Activated T-cell treated with anti-CD3 and anti-CD28 coated beads, Interleukin-2, amount 50 U/mL, for 48 hours (primary cell): ENCODE measurements at places on chromosomes 2 and 18.

- no peak for DNase-seq
These were observed 49.2 kb downstream of the CLASP1 start for GRCh38 chr2:121599963-121600651.

GRCh38 chr2:213500881-213501280 is 216.6 kb downstream of the SPAG16 start:
- DNase-seq = no peak

GRCh38 chr2:45930396-45930792 is 278.9 kb downstream of the PRKCE start:
- DNase-seq = no peak

GRCh38 chr2:216539791-216540241 is 41.2 kb downstream of the RPL37A start:
- DNase-seq = no peak

DNA sequence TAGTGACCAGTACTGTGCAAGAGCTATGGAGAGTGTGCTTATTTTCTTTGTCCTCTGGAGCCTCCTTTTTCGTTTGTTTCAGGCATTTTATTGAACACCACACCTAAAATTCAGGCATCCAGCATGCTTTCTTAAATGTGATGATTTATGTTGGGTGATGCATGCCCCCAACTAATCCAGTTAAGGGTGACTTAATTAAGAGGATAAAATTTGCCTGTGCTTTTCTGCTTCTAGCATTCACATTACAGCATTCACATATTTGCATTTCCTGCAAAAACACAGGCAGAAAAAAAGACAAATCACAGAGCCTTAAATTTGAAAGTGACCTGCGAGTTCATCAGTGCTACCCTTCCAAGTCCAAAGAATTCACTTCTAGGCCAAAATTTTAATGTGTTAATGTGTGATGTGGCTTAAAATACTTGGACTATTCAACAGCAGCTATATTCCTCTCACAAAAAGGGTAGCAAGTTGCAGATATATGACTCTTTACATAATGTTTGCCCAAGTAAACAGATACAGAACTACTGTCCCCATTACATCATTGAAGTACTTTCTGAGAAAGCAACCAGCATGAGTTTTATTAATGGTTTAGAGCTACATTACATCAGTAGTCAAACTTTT is 286.5 kb downstream of the THSD7B start:
- DNase-seq = no peak
